Tibial artery (tissue), 4 donors: ENCODE measurements at places on chromosomes 12 and 14.

- peak; percentile 51 for DNase-seq
Observed at GRCh38 chr12:55698965-55699364, 8.7 kb downstream of the ITGA7 start.

GRCh38 chr12:6420364-6420763, 24.4 kb upstream of the CD27 start:
- no peak for DNase-seq

- DNase-seq: no peak
Observed at GRCh38 chr12:62164036-62164435, 96.2 kb upstream of the USP15 start.

DNA sequence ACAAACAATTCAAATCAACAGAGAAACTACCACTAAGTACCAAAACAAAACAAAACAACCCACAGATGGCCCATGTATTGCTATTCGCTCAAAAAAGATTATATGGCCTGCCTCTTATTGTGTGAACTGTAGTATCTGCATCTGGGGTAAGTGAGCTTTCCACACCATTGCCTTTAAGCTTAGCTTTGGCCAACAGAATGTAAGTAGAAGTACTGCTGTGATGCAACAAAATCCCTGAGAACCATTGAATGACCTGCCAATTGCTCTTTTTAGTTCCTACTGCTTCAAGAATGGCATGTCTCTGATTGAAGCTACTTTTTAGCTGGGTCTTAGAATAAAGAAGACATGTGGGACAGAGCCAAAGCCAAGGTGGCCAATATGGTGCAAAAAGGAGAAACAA, 32.5 kb downstream of the PPFIA2 start:
- DNase-seq: no peak

DNA sequence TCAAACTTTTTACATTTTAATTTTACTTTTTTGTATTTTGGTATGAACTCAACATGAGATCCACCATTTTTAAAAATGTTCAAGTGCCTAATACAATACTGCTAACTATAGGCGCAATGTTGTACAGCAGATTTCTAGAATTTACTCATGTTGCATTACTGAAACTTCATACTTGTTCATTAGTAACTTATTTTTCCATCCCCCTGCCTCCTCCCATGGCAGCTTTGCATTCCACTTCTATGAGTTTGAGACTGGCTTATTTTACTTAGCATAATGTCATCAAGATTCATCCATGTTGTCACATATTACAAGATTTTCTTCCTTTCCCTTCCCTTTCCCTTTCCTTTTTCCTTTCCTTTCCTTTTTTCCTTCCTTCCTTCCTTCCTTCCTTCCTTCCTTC, 825.9 kb downstream of the SLC16A7 start:
- DNase-seq: no peak

- no peak for DNase-seq
Observed at GRCh38 chr12:81465876-81466275, 293.3 kb downstream of the PPFIA2 start.
